ENCODE measurements at places on chromosomes 13 and 19.

DNA sequence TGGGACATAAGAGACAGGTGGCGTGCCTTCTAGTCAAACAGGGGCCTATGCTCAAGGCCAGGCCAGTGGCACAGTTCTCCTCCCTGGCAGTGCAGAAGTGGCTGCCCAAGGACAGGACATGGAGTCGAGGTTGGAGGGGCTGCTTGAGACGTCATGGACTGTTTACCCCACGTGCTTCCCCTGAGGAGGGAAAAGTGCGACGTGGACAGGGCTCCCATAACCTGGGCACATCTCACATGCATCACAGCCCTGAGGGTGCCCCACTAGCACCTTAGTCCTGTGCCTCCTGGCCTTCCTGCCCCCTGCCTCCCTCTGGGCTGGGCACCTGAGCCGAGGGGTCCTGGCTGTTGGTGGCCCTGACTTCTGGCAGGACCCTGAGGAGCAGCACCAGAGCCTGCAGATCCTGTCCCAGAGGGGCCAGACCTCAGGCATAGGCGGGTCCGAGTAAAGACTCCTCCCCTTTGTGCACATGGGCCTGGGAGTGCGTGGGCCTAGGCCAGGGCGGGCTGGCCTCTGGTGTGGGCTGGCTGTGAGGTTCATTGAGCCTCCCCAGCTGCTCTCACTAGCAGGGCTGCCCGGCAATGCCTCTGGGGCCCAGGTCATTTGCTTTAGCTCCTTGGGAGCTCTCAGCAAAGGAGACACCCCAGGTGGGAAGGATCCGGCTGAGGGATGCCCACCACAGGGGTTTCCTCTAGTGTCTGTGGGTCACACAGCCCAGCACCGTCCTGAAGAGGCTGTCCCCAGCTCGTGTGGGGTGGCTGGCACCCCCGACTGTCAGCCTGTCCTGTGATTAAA, 65.7 kb downstream of the CEBPG start:
- DNase-seq = no peak

DNA sequence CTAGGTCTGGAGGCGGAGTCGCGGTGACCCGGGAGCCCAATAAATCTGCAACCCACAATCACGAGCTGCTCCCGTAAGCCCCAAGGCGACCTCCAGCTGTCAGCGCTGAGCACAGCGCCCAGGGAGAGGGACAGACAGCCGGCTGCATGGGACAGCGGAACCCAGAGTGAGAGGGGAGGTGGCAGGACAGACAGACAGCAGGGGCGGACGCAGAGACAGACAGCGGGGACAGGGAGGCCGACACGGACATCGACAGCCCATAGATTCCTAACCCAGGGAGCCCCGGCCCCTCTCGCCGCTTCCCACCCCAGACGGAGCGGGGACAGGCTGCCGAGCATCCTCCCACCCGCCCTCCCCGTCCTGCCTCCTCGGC, at the start of gene SLC5A5:
Gene SLC5A5 (plus strand): TSS at position 68 of the 373 bp plus-strand sequence. CDS start 375 bp downstream, outside the sequence.
- no peak for DNase-seq

DNA sequence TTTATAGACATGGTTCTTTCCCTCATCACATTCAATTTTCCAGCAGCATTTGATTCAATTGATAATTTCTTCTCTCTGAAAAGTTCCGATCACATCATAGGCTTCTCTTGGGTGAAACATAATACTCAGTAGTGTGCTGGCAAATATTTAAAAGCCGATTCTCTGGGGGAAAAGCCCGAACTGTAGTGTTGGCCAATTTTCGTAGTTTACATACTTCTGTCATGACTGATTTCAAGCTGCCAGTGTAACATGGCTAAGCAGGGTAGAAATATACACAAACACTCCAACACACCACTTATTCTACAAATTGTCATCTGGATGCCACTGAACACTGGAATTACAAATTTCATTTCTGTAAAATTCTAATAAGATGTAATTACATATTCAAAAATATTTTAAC, 56.1 kb upstream of the FREM2 start:
- no peak for DNase-seq

DNA sequence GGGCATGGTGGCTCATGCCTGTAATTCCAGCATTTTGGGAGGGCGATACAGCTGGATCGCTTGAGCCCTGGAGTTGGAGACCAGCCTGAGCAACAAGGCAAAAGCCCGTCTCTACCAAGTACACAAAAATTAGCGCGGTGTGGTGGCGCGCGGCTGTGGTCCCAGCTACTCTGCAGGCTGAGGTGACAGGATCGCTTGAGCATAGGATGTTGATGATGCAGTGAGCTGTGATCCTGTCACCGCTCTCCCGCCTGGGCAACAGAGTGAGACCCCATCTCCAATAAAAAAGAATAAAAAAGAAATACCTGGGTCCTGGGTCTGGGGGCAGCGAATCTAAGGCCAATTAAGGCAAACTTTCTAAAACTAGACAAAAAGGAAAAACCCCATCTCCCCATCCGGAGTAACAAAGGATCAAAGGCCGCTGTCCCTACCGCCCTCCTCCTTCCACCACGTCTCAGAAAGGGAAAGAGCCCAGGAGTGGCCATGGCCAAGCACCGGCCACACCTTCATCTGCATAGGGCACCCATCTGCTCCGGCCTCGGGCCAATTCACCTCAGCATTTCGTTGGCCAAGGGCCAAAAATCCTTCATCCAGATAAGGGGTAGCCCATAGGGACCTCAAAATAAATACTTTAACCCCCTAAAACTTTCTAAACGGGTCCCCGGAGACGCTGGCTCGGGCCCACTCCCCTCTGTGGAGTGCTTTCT, 851 bp downstream of the ZNF320 start:
- DNase-seq = no peak

DNA sequence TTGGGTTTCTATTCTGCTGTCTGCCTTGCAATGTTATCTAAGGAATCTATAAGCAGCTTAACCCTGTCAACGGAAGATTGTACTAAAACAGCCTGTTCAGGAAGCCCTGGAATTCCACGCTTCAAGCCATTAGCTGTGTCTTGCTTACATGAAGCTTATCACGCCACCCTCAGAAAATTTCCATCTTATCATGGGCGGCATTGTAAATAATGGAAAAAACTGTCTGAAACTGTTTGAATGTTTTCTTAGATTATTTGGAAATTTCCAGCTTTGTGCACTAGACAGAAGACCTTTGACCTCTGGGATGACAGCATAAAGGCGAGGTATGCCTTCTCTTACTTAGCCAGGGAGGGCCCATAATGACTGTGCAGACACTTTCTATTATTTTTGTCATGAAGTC, 319.7 kb downstream of the KCNRG start:
- no peak for DNase-seq

- no peak for DNase-seq
Measured at GRCh38 chr13:30892966-30893365, 13.1 kb upstream of the MEDAG start.

GRCh38 chr13:114102521-114103288, 29.7 kb downstream of the RASA3 start:
- DNase-seq = no peak

DNA sequence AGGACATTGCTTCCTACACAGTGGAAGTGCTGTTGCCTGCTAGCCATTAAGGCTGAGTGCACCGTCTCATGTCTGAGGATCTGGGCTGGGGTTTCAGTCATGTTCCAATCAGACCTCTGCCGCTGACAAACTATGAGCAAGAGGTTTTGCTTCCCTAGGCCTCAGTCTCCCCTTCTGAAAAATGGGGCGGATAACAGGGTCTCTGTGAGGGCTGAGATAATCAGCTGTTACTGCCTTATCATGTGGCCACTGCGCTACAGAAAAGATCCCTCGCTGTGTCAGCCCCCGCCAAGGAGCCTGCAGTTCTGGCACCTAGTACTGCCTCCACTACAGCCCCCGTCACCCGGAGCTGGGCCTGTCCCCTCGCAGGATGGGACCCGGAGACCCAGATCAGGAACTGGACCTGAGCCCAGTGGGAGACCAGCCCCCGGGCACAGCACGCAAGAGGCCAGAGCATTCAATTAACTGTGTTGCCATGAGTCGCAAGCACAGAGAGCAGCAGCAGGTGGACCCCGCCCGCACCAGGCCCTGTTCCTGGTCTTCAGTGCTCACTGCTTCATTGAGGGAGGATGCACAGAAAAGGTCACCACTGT, 3.0 kb upstream of the PNKP start:
- DNase-seq = no peak

DNA sequence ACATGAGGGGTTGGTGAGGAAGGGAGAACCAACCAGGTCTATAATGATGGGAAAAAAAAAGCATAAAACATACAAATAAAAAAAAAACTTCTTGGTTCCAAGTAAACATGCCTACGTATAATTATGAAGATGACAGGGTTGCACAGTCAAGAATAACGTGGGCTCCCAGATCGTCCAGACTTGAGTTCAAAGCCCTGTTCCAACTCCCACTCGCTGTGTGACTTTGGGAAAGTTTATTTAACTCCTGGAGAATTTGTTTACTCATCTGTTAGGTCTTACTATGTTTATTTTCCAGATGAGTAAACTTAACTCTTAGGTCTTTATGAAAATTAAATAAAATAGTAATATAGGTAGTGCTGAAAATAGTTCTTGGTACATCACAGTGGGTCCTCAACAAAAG, 13.8 kb downstream of the STARD13 start:
- DNase-seq = no peak

GRCh38 chr19:21688464-21688863, 78.9 kb downstream of the ZNF100 start:
- DNase-seq = no peak

- no peak for DNase-seq
Measured at GRCh38 chr13:97911311-97912138, 42.0 kb upstream of the IPO5 start.

DNA sequence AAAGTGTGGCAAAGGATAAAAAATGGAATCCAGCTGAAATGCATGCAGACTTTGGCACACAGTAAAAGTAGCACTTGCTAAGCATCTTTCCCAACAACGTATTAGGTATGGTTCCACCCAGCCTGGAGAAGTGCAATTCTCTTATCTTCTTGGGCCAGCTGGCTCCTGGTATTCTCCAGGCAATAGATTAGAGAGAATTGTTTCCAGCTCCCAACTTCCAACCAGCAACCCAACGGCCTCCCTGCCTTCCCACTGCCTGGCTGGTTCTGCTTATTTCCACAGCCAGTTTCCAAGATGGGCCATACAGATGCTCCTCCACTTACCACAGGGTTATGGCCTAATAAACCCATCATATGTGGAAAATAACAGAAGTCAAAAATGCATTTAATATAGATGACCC, 133.4 kb downstream of the OXGR1 start:
- DNase-seq = no peak

GRCh38 chr19:16456652-16457194, 15.0 kb downstream of the EPS15L1 start:
- no peak for DNase-seq

DNA sequence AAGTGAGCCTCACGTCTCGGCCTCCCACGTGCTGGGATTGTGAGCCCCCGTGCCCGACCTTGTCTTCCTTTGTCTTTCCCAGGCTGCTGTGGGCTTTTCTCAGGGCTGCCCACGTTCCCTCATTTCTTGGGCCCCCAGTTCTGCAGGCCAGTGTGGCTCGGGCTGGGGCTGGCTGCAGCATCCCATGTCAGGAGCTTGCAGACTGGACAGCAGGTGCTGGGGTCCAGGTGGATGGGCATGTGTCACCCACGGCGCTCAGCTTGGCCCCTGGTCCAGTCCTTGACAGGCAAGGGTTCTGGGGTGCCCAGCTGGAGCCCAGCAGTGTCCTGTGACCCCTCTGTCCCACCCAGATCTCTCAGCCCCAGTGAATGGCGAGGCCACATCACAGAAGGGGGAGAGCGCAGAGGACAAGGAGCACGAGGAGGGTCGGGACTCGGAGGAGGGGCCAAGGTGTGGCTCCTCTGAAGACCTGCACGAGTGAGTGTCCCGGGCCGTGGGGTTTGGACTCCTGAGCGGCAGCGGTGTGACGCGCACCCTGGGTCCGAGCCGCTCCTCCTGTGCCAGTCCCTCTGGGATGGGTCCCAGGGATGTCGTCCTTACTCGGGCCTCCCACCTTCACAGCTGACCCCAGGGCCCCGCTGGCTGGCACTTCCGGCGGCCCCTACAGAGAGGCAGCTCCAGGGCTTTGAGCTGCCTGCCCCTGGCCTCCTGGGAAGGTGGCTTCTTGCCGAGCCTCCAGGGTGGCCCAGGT, 17.3 kb downstream of the PLIN4 start:
- DNase-seq = no peak

- DNase-seq = no peak
Measured at GRCh38 chr19:14361824-14362223, 19.4 kb upstream of the ADGRE5 start.

DNA sequence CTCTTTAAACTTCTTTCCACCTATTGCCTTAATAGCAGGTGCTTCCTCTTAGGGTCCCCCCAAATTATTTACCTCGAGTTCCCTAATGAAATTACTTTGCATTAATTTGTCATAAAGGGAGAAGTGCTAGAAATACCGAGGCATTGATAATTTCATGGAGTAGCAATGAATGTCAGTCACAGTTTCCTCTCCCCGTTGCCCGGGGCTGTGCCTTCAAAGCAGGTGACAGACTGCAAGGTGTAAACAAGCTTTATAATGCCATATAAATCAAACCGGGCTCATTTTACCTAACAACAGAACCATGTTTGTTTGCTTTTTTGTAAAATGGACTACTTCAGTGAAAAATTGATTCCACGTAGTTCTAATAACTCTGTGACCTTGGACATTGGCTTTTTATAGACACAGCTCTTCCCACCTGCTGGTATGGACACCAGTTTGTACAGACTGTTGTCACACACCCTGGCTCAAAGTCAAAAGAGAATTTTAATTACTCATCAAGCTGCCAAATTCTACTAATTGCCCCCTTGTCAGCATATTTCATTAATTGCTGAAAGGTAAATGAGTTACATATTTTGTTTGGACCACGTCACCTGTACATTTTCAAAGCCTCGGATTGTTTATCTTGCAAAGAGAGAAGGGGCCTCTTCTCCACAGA, 171.1 kb downstream of the STK24 start:
- no peak for DNase-seq

- no peak for DNase-seq
Measured at GRCh38 chr13:110677731-110678545, 28.0 kb downstream of the CARS2 start.

GRCh38 chr13:105611424-105611823, 924.0 kb downstream of the EFNB2 start:
- DNase-seq = no peak

- DNase-seq = no peak
Measured at GRCh38 chr13:113785051-113786010, 26.3 kb downstream of the TMEM255B start.

DNA sequence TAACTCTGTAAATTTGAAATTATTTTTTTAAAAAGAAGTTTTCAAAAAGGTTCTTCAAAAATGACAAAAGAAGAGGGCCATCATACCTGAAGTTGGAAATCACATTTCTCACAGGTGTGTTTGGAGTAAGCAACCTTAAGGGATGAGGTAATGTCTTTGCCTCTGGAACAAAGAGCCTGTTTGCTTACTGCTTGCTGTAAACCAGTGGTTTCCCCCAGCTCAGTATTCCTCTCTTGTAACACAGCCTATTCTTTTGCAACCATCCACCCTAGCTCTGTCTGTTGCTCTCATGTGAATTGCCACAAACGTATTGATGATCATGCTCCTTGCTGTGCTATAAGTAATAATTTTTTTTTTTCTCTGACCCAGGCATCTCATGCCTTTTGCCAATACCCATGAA, 38.1 kb downstream of the UCHL3 start:
- DNase-seq = no peak

DNA sequence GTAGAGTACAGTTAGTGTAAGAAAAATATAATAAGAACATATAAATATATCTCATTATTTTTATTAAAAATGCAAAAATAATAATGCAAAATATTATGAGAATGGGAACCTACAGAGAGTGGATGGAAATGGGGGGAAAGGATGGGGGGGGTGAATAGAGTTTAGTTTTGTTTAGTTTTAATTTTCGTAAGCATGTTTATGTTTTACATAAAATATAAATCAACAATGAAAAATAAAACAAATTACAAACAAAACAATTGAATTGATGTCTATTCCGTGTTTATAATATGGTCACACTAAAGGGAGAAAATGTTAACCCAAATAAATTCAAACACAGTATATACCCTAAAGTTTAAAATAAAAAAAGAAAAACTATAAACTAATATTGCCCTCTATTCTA, 1717.4 kb upstream of the SPRY2 start:
- DNase-seq = no peak
